CD4-positive, alpha-beta T cell treated with Interleukin-2 at 100 ng/mL for 4 hours (primary cell): ENCODE measurements at places on chromosomes 11 and 22.

GRCh38 chr11:12784445-12784844 lies 110.2 kb downstream of the TEAD1 start:
- DNase-seq, result no peak

DNA sequence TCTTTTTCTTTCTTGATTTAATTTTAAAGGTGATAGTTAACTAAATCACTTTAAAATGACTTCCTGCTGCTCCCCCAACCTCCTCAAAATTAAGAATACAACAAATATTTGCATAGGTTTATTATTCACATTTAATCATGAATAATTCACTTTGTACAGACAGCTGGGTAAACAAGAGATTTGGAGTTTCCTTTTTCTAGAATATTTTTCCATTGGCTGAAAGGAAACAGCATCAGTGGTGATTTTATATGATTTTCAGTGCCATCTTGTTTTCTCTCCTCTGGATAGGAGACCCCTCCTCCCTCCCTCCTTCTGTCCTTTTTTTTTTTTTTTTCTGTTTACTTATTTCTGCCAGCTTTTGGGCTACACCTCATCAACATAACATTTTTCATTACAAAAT lies 60.5 kb downstream of the LIF start:
- no peak for DNase-seq

- no peak for DNase-seq
These were observed 635 bp downstream of the PRR5 start for GRCh38 chr22:44702479-44703198.

DNA sequence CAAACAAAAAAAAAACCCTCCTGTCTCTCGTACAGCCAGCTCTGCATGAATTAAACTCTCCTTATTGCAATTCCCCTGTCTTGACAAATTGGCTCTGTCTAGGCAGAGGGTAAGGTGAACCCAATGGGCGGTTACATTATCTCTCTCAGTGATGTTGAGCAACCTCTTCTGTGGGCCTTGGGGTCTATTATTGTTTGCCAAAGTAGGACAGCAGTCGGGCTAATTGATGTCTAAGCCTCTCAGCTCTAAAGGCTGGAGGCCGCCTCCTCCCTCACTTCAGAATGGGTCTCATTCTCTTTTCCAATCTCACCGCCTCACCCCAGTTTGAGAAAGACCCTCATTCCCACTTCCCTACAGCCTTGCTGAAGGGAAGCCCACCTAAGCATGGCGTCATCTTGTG lies 1.3 kb upstream of the SLC25A45 start:
- DNase-seq, result no peak

- no peak for DNase-seq
These were observed 122.4 kb downstream of the FEZ1 start for GRCh38 chr11:125373426-125374391.

DNA sequence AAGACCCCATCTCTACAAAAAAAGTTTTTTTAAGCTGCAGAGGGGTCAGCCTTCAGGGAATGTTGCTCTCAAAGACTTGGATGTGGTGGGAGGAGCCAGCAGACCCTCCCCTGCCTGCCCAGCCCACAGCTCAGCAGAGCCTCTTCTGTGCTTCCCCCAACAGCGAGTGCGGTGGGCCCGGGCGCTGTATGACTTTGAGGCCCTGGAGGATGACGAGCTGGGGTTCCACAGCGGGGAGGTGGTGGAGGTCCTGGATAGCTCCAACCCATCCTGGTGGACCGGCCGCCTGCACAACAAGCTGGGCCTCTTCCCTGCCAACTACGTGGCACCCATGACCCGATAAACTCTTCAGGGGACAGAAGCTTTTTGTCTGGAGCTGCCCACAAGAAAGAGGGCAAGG lies 10.5 kb downstream of the TMA7B start:
- no peak for DNase-seq

DNA sequence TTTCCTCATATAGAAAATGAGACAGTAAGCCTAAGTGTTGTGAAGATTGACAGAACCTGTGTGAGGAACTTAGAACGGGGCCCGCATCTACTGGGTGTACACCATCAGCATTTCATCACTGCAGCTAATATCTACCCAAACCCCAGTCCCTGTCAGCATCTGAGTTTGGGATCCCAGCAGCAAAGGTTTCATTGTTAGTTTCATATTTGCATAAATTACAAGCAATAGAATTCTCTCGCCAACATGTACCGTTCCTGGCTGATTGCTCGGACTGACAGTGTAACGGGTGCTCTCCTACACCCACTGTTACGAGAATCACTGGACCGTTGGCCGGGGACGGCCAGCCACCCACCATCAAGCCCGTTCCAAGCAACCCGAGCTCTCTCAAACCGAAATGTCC lies 10.4 kb upstream of the TMPRSS6 start:
- DNase-seq, result no peak

- DNase-seq, result peak; percentile 48
These were observed 108.4 kb downstream of the GGTLC2 start for GRCh38 chr22:22752556-22753477.

- no peak for DNase-seq
These were observed 194.1 kb upstream of the CCDC90B start for GRCh38 chr11:83480251-83480650.

GRCh38 chr22:20062766-20063083 lies 17.3 kb upstream of the DGCR8 start:
- DNase-seq, result no peak

DNA sequence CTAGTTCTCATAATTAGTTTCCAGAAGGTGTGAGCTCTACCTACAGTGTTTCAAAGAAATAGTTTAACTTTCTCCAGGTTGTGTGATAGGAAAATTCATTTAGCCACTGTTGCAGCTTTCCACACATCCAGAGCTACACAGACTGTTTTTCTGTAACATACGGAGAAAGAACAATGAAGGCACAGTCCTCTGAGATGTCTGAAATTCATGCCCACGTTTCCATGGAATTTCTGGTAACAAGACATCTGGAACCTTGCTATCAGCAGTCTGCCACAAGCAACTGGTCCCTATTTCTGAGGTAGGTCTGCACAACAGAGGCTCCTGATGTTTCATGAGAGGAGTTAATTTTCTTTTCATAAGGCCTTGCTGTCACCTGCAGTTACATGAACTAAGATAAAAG lies 273.3 kb upstream of the C11orf87 start:
- no peak for DNase-seq

DNA sequence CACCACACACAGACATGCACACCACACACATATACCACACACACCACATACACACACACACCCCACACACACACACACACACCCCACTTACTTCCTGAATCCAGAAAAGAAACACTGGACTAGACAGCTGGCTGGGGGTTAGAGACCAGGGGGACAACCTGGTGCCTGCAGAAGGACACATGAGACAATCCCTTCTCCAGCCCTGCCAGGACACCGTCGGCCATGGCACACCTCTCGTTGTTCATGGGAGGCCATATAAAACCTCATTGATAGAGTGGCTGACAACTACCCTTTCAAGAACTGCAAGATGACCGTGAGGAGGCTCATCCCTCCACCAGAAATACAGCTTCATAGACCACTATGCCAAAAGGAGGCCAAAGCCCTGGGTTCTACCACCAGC lies 54.3 kb downstream of the IGSF9B start:
- no peak for DNase-seq

GRCh38 chr22:22787786-22788459 lies 99.7 kb upstream of the IGLL5 start:
- DNase-seq, result peak; percentile 73

DNA sequence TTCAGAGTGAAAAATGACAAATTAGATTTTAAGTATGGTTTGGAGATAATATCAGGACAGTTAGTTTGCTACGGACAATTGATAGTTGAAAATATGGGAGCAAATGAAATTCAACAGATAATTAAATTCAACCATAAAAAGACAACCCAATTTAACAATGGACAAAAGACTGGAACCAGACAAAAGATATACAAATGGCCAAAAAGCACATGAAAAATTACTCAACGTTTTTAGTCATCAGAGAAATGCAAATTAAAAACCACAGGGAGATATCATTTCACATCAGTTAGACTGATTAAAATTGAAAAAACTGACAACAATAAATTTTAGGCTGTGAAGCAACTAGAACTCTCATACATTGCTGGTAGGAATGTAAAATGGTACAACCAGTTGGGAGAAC lies 27.2 kb downstream of the SIK2 start:
- no peak for DNase-seq
